ENCODE measurements at places on chromosomes 11 and 22.

DNA sequence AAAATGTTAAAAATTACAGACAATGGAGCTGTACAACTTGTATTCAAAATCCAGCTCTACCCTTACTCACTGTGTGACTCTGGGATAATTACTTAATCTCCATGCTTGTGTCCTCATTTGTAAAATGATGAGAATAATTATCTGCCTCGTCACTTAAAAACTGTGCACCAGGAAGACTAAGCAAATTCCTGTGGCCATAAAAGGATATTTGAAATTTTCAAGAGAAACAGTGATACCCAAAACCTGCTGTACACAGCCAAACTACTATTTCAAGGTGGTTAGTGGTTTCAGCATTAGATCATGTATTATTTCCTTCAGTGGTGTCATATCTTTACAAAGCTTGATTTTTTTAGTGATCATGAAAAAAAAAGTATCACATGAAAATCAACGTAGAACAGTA is 136.9 kb downstream of the METTL15 start:
- DNase-seq, result no peak

- DNase-seq, result no peak
Measured at GRCh38 chr11:85483861-85484260, 143.3 kb downstream of the DLG2 start.

DNA sequence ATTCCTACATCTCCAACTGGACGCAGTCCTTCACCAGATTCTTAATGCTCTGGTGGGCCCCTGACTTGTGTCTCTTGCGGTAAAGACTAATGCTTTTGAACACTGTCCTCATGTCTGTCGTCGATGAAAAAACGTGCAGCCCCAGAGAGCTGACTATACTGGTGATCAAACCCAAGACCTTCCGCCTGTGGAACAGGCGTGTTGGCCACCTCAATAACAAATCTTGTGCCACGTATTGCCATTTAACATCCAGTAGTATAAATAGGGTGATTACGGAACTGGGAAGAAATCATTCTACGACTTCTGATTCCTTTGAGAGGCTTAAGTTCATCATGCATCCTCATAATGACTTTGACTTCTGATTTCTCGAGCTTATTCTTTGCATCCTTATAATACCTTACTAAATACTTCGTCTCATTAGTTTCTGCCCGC is 45.6 kb downstream of the OR4D9 start:
- no peak for DNase-seq

DNA sequence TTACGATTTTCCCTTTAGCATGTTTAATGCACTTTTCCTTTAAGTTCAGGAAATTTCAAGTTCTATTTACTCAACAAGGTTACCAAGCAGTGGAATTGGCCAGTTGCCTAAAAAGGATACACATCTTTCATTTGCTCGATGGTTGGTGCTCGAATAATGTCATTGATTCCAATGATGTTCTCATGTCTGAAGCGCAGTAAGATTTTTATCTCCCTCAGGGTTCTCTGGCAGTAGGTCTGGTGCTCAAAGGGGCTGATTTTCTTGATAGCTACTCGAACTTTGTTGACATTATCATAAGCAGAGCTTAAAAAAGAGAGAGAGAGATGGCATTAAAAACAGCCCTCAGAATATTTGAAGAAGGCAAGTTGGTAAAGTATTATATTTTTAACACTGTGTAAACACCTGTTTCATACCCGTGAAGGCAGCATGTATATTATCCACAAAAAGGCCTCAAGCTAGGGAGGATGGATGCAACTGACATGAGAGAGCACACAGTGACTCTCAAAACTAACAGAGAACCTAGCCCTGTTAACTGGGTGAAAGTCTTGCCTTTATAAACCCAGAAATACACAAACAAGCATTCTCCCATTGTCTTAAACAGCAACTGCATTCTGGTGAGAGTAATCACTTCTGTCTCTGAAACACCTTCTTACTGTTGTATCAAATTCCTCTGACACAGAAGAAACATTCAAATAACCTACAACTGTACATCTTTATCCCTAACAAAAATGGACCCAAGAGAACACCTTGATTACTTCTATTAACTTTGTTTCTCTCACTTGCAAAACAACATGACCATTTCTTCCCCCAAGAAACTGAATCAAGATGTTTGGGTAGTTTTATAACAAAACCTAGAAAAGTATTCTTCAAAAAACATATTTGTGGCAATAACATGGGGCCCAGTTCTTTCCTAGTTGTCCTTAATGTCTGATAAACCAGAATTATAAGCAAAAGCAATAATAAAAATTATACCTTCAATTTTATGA is 59.6 kb downstream of the MAPK1 start:
- DNase-seq, result no peak

- DNase-seq, result peak; percentile 53
Measured at GRCh38 chr22:20316217-20316843, 3.5 kb downstream of the DGCR6L start.

DNA sequence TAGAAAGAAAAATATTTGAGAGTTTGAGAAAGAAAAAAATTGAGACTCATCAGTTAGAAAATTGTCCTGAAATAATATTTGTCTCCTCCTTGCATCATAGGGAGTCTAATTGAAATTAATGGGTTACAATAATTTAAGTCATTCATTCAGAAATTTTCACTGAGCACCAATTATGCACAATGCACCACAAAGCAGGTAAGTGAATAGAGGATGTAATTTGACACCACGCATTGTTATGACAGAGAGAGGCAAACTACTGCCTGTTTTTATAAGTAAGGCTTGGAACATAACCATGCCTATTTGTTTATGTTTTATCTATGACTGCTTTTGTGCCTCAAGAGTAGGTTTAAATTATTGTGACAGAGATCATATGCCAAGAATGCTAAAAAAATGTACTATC is 537.9 kb upstream of the FAT3 start:
- no peak for DNase-seq

DNA sequence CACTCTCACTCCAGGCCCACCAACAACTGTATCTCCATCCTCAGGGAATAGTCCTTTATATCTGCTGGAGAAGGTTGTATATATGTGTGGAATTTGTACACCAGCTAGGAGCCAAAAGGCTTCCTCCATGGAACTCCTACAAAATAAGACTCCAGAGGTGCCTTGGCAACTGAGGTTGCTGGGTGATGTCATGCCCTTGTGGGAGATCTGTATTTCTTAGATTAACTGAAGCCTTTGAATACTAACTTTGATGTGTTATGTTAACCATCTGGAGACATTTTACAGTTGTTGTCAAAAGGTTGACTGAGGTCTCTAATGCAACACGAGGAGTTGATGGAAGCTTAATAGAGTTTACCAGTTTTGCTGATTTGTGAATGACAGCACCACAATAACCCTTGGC is 139.5 kb upstream of the TTC12 start:
- no peak for DNase-seq

DNA sequence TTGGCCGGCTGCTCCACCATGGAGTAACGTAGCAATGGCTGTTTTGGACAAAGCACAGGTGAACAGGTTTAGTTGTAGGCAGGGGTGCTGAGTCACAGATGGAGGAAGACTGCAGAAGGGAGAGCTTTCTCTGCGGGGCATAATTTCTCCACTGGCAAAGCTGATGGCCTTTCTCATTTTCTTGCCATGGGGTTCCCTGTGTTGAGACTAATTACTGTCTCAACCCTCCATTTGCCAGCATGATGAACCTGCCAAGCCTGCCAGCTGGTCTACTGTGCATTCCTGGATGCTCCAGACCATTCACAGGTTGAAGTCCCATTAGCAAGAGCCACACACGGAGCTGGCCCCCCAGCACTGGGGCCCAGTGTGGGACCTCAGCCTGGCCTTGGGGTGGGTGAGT is 202.4 kb downstream of the BARX2 start:
- DNase-seq, result no peak

- DNase-seq, result no peak
Measured at GRCh38 chr11:114348200-114349191, 51.8 kb downstream of the C11orf71 start.

Data from left forelimb (tissue), 1 donor.